ENCODE measurements at places on chromosomes 16 and 17. TPM values are rescaled to one million over a fixed set of nuclear protein-coding genes. Genes with fewer than 3 reads are reported as not detected.

SYT17 gene
- total RNA-seq = 0.39 TPM

HERPUD1 gene
- total RNA-seq = 124 TPM

SLC46A1 gene
- total RNA-seq = 6.8 TPM

GINS2 gene
- total RNA-seq = 27.0 TPM

MYH3 gene
- total RNA-seq = 0.30 TPM

BPTF gene
- 24.2 TPM for total RNA-seq

SLC52A1 gene
- 0.32 TPM for total RNA-seq

KRTAP17-1 gene
- not detected for total RNA-seq

HSD17B2 gene
- total RNA-seq = 28.0 TPM

PITPNM3 gene
- total RNA-seq = 0.89 TPM

DPEP3 gene
- total RNA-seq = not detected

TMEM220 gene
- total RNA-seq = 0.32 TPM

KLHDC4 gene
- total RNA-seq = 7.9 TPM

GJD3 gene
- total RNA-seq = not detected

AOC2 gene
- not detected for total RNA-seq

HOXB13 gene
- total RNA-seq = 5.0 TPM

ADAD2 gene
- not detected for total RNA-seq

SSTR5 gene
- not detected for total RNA-seq

ZG16 gene
- not detected for total RNA-seq

ZNF500 gene
- 13.3 TPM for total RNA-seq

EXOC3L1 gene
- 1.4 TPM for total RNA-seq

ZACN gene
- 0.02 TPM for total RNA-seq

CD79B gene
- 0.27 TPM for total RNA-seq

IGSF6 gene
- total RNA-seq = not detected

ITGAX gene
- total RNA-seq = 2.8 TPM

ACE gene
- total RNA-seq = 2.1 TPM

LGALS9 gene
- total RNA-seq = 113 TPM

LHX1 gene
- 0.81 TPM for total RNA-seq

PRSS27 gene
- total RNA-seq = not detected

CNEP1R1 gene
- total RNA-seq = 39.5 TPM

ZPBP2 gene
- not detected for total RNA-seq

MAFG gene
- 8.1 TPM for total RNA-seq

Data from M059J (cell line).